K562 (cell line): ENCODE measurements at places on chromosomes 16 and 17. TPM values are rescaled to one million over a fixed set of nuclear protein-coding genes. Genes with fewer than 3 reads are reported as not detected.
A peak's percentile ranks its signal among the peaks of the same experiment; 100 is the strongest.

- H3K36me3 ChIP-seq = no peaks in the 10 kb centered on the region
- no peaks in the 10 kb centered on the region for H3K4me1 ChIP-seq
- no peaks in the 10 kb centered on the region; the same call in 1 of the 2 replicates for H3K27me3 ChIP-seq
- DNase-seq = no peak
Measured at GRCh38 chr16:2392025-2392424, 37.2 kb upstream of the CCNF start.

DNA sequence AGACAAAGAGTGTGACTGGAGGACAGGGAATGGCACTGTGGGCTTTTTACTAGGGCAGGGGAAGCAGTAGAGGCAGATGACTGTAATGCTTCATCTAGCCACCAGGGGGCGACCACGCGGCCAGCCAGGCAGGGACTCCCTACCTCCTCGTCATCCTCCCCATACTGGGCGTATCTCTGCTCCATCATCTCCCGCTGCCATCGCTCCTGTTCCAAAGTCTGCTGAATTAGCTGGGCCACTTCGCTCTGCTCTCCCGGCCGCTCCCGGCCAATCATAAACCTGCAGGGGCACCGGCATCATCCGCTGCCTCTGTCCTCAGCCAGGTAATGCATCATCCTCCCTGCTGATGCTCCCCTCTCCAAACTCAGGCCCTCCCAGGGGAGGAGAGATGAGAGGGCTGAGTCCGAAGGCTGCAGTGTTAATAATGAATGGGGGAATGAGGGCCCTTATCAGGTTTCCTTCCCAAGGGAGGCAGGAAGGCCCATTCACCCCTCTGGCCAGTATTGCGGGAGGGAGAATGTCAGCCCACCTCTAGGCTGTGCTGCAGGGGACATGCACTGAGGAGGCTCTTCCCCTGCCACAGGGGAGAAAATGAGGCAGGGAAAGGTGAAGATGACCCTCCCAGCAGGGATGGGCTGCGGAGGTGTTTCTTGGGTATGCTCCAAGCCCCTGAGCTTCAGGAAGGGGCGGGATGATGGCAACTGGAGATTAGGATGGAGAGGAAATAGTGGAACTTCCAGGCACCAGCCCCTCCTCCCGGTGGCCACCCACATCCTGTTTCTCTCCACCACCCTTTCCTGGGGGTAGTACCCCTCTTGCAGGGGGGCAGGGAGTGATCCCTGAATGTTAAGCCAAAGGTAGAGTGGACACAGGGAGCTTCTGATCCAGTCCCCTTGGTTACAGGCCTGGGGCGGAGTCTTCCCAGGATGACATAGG lies 10.3 kb upstream of the SAMD14 start:
- H3K27ac ChIP-seq = no peak overlapping the region
- peak; percentile 89 for DNase-seq
- H3K27me3 ChIP-seq = no peaks in the 10 kb centered on the region
- H3K36me3 ChIP-seq = peaks cover 97% of the 10 kb centered on the region
- H3K4me1 ChIP-seq = peaks cover 23% of the 10 kb centered on the region
- H3K4me3 ChIP-seq = no peak overlapping the region

GRCh38 chr17:77312061-77312701 lies 171.4 kb downstream of the SEC14L1 start:
- no peaks in the 10 kb centered on the region for H3K36me3 ChIP-seq
- no peaks in the 10 kb centered on the region; the same call in 2 of the 3 replicates for H3K27me3 ChIP-seq
- peaks cover 25% of the 10 kb centered on the region for H3K4me1 ChIP-seq
- H3K27ac ChIP-seq = no peak overlapping the region
- no peak overlapping the region for H3K4me3 ChIP-seq
- no peak for DNase-seq

CFAP97D1 gene
- not detected in 2 replicates for total RNA-seq

TLCD2 gene
- total RNA-seq = 0.78 and 0.89 TPM in 2 replicates

DNA sequence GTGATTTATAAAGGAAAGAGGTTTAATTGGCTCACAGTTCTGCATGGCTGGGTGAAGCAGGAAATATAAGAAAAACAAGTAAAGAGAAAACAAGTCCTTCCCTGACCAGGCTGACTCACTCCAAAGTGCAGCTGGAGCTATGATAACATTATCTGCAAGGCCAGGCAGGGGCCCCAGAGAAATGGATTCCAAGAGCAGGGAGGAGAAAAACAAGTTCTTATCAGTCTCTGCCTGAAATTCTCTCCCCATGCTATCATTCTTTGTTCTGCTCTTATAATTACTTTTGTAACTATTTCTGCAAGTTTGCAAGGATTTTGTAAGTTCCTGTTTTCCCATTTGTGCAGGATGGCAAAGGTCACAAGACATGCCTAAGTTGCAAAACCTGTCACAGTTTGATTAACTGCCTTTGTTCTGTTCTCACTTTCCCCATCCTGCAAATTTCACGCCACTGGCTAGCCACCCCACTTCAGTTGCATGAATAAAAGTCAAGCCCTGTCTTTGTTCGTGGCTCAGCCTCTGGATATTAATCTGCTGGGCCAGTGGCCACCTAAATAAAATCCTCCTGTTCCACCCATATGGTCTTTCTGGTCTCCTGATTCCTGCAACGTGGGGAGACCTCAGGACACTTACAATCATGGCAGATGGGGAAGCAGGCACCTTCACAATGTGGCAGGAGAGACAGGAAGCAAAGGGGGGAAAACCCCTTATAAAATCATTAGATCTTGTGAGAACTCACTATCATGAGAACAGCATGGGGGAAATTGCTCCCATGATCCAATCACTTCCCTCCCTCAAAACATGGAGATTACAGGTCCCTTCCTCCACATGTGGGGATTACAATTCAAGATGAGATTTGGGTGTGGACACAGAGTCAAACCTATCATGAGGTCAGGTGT lies 13.1 kb downstream of the ABCA9 start:
- H3K36me3 ChIP-seq = no peaks in the 10 kb centered on the region
- H3K27ac ChIP-seq = peak overlapping the region; percentile 86
- no peaks in the 10 kb centered on the region for H3K27me3 ChIP-seq
- no peak overlapping the region for H3K4me3 ChIP-seq
- peak; percentile 68 for DNase-seq
- peaks cover 31% of the 10 kb centered on the region for H3K4me1 ChIP-seq

DNA sequence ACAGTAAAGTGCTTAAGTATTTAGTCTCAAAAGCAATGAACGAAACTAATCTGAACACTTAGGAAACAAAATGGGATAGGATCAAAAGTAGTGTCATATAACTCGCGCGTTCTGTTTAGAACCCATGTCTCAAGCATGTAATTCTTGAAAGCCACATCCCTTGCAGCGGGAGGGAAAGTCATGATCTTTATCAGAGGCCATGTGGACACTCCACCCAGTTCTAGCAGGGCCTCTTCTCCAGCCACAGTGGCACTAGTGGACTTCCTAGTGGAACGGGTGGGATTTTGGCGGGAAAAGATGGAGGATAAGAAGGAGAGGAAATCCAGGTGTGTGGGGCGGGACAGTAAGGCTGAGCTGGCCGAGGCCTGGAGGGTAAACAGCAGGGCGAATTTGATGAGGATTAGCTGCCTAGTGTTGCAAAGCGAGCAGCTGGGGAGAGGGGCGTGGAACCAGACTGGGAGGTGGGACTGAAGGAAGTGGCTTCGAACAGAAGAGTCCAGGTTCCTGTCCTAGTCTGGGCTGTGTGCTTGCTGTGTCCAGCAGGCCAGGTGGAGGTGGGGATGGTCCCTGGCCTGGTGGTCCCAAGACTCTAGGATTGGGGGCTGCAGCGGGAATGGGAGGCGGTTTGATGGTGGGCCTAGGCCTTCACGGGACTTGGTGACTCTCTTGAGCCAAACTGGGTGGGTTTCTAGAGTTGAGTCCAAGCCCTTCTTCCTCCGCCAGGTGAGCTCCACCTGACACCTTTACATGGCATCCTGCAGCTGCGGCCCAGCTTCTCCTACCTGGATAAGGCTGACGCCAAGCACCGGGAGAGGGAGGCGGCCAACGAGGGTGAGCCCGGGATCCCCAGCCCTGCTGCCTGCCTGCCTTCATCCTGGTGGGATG lies 15.9 kb downstream of the POLR3E start:
- H3K4me3 ChIP-seq = no peak overlapping the region
- no peaks in the 10 kb centered on the region for H3K27me3 ChIP-seq
- H3K36me3 ChIP-seq = peaks cover 94% of the 10 kb centered on the region
- peak; percentile 23 for DNase-seq
- H3K4me1 ChIP-seq = peaks cover 3% of the 10 kb centered on the region; the same call in 2 of the 3 replicates
- no peak overlapping the region for H3K27ac ChIP-seq

DNA sequence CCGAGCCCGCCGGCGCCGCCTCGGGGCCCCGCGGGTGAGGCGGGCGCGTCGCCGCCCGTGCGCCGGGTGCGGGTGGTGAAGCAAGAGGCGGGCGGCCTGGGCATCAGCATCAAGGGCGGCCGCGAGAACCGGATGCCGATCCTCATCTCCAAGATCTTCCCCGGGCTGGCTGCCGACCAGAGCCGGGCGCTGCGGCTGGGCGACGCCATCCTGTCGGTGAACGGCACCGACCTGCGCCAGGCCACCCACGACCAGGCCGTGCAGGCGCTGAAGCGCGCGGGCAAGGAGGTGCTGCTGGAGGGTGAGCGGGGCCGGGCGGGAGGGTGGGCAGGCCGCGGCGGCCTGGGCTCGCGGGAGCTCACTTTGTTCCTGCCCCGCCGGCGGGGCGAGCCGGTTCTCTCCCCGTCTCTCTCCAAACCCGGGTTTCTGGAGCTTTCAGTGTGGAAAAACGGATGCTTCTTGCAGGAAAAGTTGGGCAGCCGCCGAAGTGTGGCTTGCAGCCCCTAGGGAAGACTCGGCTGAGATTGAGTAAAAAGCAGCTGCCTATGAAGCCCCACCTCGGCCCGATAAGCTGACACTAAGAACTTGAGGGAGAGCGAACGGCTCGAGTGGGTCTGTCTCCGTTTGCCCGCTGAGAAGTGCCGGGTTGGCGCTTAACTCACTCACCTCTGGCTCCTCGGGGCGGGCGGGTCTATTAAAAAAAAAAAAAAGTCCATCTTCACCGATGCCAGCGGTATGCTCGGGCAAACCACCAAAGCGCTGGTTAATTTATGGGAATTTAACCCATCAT lies 677 bp downstream of the SNTB2 start:
- peaks cover 19% of the 10 kb centered on the region for H3K4me1 ChIP-seq
- peak overlapping the region; percentile 67 for H3K4me3 ChIP-seq
- no peaks in the 10 kb centered on the region for H3K27me3 ChIP-seq
- no peaks in the 10 kb centered on the region for H3K36me3 ChIP-seq
- DNase-seq = peak; percentile 49
- H3K27ac ChIP-seq = peak overlapping the region; percentile 78; the same call in 2 of the 3 replicates

KRTAP3-1 gene
- not detected in 2 replicates for total RNA-seq

TBC1D3I gene
- total RNA-seq = 0.22 TPM in 1 of 2 replicates, not detected in the other

SLC46A1 gene
- 4.3 and 5.5 TPM in 2 replicates for total RNA-seq

DNA sequence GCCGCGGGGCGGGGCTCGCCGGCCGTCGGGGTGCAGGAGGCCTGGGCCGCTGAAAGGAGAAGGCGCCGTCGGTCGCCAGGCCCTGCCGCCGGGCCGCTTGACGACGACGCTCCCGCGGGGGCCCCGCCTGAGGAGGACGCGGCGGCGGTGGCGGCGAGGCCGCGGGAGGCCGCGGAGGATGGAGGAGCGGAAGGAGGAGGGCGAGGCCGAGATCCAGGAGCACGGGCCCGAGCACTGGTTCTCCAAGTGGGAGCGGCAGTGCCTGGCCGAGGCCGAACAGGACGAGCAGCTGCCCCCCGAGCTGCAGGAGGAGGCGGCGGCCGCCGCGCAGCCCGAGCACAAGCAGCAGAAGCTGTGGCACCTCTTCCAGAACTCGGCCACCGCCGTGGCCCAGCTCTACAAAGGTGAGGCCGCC lies 430 bp downstream of the HAPSTR1 start:
- no peak for DNase-seq
- H3K27me3 ChIP-seq = no peaks in the 10 kb centered on the region
- H3K36me3 ChIP-seq = peaks cover 43% of the 10 kb centered on the region

DNA sequence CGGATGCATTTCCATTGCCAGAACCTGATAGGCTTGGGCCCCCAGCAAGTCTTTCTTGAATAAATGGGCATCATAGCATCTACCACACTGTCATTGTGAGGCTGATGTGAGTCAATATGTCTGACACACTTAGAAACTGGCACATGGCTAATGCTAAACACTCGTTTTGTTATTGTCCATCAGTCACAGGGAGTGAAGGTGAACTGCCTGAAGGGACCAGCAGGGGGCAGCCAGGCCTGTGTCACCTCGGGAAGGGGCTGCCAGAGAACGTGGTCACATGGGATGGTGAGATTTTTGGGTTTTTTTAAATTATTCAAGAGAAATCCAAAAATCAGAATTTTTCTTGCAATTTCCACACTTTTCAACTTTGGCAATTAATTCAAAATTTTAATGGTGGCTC lies 831 bp upstream of the RCVRN start:
- H3K27ac ChIP-seq = no peak overlapping the region
- H3K27me3 ChIP-seq = peaks cover 5% of the 10 kb centered on the region
- no peaks in the 10 kb centered on the region for H3K4me1 ChIP-seq
- peak; percentile 54 for DNase-seq
- no peak overlapping the region for H3K4me3 ChIP-seq
- H3K36me3 ChIP-seq = no peaks in the 10 kb centered on the region

FAM171A2 gene
- total RNA-seq = 7.0 and 8.6 TPM in 2 replicates

GRCh38 chr16:14168146-14168545 lies 97.0 kb downstream of the MRTFB start:
- no peak overlapping the region for H3K27ac ChIP-seq
- no peak overlapping the region for H3K4me3 ChIP-seq
- H3K4me1 ChIP-seq = peaks cover 9% of the 10 kb centered on the region; the same call in 2 of the 3 replicates
- H3K27me3 ChIP-seq = no peaks in the 10 kb centered on the region
- H3K36me3 ChIP-seq = no peaks in the 10 kb centered on the region

DNA sequence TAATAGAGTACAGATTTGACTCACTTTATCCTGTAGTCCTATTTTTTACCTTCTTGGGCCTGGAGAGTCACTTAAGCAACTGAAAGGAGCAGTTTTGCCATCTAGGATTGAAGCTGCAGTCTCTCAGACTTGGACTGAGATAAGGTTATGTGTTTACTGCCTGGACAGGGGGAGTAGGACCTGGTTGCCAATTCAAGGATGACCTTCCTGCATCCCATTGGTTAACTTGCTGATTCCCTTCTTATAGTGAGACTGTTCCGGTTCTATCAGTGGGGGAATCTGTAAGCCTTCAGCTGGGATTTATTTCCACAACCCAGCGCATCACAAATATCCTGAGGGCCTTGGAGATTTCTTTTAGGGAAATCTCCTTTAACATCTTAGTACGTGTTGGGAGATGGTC lies 2.9 kb downstream of the UBN1 start:
- no peak overlapping the region for H3K27ac ChIP-seq
- peaks cover 42% of the 10 kb centered on the region; the same call in 2 of the 3 replicates for H3K36me3 ChIP-seq
- peak; percentile 46 for DNase-seq
- no peaks in the 10 kb centered on the region for H3K27me3 ChIP-seq
- H3K4me3 ChIP-seq = peak overlapping the region; percentile 14; the same call in 1 of the 2 replicates
- H3K4me1 ChIP-seq = peaks cover 23% of the 10 kb centered on the region

GRCh38 chr16:49516382-49517036 lies 142.9 kb downstream of the C16orf78 start:
- no peak overlapping the region for H3K27ac ChIP-seq
- no peaks in the 10 kb centered on the region; the same call in 1 of the 3 replicates for H3K27me3 ChIP-seq
- no peaks in the 10 kb centered on the region for H3K36me3 ChIP-seq
- DNase-seq = no peak
- H3K4me1 ChIP-seq = no peaks in the 10 kb centered on the region

DNA sequence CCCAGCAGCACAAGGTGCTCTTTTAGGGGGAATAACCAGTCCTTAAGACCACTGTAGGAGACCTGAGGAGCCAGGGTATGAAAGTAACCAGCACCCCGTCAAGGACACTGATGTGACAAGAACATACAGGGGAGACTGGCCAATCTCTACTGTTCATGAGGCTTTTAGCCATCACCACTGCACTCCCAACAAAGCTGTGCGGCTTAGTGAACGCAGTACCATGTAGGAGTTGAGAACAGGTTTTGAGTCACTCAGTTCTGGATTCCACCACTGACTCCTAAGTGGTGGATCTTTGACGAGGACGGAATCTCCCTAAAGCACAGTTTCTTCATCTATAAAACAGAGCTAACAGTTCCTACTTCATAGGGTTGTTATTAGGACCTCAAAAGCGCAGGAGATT lies 26.8 kb downstream of the COG4 start:
- H3K4me3 ChIP-seq = no peak overlapping the region
- no peak for DNase-seq
- no peak overlapping the region for H3K27ac ChIP-seq
- H3K36me3 ChIP-seq = peaks cover 44% of the 10 kb centered on the region; the same call in 2 of the 3 replicates
- H3K4me1 ChIP-seq = no peaks in the 10 kb centered on the region
- H3K27me3 ChIP-seq = no peaks in the 10 kb centered on the region
